ENCODE measurements at places on chromosomes 2 and 18.
A peak's percentile ranks its signal among the peaks of the same experiment; 100 is the strongest.

DNA sequence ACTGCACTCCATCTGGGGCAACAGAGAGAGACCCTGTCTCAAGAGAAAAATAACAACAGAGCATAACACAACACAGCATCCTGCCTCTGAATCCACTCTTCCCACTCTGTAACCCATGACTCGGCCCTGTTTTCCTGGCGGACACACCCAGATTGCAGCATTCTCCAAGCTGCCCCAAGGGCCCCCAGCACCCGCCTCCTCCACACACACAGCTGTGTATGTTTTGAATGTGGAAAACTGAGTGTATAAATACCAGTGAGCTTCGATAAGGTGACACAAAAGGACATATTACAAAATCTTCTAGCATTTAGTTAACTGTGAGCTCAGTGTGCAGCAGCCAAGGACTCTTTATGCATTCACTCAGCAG lies 13.0 kb downstream of the IMPA2 start:
- no peak for DNase-seq

GRCh38 chr2:240586198-240586918 lies at the start of gene CAPN10:
CAPN10 (plus strand) TSS chr2:240586734; CDS start chr2:240586912, 178 bp downstream.
- peak; percentile 96 for DNase-seq

- DNase-seq: no peak
Observed at GRCh38 chr2:189613650-189614420, 33.2 kb upstream of the SLC40A1 start.

DNA sequence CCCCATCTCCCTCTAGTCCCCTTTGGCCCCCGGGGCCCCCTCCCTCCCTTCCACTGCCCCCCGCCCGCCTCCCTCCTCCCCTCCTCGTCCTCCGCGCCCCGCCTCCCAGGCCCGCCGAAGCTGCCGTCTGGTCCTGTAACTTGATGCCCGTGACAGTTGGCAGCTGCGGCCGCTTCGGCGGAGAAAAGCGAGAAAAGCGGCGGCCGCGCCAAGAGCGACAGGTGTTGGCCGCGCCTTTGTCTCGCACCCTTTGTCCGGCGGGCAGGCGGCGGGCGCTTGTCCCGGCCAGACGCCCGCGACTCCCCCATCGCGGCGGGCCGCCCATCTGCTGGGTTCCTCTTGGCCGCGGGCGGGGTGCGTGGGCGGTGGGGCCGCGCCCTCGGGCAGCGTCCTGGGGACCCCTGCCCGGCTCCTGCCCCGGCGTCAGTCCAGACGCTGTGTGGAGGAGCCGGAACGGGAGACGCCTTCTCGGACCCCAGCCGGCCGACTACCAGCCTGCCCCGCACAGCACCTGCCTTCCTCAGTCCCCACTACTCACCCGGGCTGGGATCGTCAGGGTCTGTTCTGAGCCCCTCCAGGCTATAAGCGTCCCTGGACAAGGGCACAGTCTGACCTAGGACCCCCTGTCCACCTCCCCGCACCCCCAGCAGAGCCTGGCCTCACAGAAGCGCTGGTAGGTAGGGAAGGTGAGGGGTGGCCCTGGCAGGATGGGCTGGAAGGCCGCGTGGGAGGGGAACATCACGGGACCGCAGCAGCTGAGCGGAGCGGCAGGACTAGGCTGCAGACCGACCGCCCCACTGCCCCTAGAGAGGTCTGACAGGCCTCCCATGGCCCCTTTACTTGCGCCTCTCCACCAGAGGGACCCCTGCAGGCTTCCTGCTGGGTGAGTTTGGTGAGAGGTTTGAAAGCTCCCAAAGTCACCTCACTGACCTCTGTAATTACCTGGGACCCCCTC lies 1.2 kb upstream of the HES6 start:
- no peak for DNase-seq
